ENCODE measurements at places on chromosomes 6 and 20.

DNA sequence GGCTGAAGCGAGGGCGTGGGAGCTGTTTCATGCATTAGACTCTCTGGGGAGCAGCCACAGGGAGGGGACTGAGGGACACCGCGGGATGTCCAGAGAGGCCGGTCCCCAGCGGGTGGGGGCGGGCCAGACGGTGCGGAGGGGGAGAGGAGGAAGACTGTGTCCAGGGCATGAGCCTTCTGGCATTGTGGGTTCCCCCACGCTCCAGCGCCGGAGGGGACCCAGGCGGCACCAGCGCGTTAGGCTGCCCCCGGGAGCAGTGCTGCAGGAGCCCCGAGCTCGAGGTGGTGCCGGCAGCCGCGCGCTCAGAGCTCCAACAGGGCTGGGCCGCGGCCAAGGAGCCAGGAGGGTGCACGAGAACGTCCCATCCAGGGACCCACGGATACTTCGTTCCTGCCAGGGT is 14.4 kb downstream of the SLC22A3 start:
- no peak for DNase-seq

DNA sequence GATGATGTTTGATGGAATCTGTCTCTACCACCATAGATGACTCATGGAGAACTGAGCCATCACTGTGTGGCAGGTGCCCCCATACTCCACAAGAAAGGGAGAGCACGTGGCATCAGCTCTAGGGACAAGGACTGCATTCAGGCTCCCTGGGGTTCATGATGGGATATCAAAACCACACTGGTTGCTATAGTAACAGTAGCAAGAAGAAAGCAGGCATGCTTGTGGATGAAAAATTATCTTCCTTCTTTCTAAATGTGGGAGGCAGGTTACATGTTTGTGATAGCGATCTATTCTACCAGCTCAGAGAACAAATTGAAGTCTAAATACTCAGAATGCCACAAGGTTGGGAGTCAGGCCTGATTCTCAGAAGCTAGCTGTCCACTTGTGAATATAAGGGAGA is 224.2 kb downstream of the ARHGAP18 start:
- DNase-seq = no peak

GRCh38 chr6:28565823-28566526 is 40.3 kb downstream of the GPX5 start:
- no peak for DNase-seq

- peak; percentile 79 for DNase-seq
Measured at GRCh38 chr20:33893314-33893713, 82.2 kb downstream of the CHMP4B start.

- DNase-seq = no peak
Measured at GRCh38 chr20:41365777-41366545, 657 bp downstream of the EMILIN3 start.

DNA sequence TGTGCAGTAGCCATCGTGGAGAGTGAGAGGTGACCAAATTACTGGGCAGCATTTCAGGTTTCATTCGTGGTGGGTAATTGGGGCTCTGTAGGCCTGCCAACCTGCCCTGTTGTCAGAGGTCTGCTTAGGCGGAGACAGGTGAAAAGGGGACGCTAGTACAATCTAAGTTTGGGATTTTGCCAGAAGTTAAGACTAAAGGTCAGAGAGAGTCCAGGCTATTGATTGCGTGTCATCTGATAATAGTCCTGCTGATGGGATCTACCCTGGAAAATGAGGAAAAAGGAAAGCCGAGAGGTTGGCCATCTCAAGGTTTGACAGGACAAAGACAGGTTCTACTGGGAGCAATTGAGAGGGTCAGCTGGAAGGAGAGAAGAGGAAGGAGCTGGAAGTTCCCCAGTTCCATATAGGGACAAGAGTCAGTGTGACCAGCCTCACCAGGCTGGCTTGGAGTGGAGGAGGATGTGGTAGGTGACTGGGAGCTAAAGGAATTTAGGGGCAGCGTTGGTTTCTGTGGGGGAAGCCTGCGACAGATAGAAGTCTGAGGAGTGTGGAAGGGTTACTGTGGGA is 10.9 kb downstream of the ARFGEF2 start:
- DNase-seq = no peak
